Effector CD4-positive, alpha-beta T cell (primary cell): ENCODE measurements at places on chromosomes 3 and 15.

DNA sequence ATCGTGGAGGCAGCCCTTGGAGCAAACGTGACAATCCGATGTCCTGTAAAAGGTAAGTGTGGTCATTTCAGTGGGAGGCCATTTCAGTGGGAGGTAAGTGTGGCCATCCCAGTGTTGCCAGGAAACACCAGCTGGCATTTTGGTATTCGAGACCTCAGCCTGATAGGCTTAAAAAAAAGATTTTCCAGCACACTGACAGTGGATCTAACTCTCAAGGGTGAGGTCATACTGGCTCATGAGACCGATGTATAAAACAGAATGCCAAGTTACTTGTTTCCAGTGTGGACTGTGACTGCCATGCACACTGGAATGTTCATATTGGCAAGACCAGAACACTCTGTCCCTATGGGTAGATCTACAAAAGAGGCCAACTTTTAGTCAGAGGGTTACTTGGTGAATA is 244.4 kb upstream of the GOLGA6L4 start:
- DNase-seq = no peak

DNA sequence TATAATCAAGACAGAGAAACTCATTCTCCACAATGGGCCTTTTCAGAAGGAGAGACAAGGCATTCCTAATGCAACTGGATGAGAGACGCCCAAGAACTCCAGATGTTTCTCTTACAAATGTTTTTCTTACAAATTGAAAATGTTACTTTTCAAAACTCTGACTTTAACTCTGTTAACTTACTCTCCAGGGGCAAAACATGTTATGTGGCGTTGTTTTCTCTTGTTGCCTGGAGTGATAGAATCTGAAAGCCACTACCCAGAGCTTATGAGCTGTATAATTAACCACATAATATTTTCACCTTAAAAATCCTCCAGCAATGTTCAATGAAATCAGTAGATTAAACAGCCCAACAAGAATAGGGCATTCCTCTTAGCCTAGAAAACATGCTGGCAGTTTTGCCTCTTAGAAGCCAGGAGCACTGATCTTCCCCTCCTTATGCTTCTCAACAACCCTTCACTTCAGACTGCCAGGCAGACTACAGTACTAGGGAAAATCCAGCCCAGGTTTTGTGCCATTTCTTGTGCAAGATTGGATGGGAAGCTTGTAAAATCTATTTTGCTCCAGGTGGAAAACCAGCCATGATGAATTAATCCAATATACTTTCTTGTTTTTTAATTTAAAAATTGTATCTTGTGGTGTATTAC is 186.7 kb upstream of the GADL1 start:
- no peak for DNase-seq

DNA sequence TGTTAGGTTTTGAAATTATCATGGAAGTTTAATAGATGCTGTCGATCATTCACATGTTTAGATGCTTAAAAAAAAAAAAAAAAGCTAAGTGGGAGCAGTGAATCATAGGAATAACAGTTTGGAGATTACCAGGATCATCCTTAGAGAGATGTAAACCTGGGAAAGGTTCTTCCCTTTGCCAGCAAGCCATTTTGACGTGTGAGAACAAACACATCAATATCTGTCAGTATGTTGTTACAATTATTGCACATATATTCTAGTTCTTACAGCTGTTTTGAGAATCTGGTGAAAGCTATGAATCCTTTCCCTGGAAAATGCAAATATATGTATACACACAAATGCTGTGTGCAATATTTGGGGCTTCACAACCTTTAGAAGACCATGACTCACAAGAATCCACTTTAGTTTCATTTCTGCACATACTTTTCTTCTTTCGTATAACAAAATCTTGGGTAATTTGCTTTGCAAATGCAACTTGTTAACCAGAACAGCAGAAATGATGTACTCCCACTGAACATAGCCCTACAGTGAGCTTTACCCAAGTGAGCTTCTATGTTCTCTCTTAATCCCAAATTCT is 12.0 kb downstream of the NFKBIZ start:
- DNase-seq = no peak

DNA sequence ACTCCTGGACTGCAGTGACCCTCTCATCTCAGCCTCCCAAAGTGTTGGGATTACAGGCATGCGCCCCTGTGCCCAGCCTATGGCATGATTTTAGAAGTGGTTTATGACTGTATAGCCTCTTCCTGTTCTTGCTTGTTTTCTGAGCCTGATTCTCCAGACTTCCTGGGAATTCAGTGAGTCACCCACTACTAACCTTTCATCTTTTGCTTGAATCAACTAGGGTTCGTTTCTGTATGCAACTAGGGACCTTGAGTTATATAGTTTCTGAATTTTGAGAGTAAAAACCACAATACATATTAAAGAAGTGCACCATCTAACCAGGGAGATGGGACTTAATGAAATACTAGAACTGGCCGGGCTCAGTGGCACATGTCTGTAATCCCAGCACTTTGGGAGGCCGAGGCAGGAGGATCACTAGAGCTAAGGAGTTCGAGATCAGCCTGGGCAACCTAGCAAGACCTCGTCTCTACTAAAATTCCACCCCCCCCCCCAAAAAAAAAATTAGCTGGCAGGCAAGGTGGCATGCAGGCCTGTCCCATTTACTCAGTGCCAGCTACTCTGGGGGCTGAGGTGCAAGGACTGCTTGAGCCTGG is 76.0 kb downstream of the ZNF609 start:
- no peak for DNase-seq

DNA sequence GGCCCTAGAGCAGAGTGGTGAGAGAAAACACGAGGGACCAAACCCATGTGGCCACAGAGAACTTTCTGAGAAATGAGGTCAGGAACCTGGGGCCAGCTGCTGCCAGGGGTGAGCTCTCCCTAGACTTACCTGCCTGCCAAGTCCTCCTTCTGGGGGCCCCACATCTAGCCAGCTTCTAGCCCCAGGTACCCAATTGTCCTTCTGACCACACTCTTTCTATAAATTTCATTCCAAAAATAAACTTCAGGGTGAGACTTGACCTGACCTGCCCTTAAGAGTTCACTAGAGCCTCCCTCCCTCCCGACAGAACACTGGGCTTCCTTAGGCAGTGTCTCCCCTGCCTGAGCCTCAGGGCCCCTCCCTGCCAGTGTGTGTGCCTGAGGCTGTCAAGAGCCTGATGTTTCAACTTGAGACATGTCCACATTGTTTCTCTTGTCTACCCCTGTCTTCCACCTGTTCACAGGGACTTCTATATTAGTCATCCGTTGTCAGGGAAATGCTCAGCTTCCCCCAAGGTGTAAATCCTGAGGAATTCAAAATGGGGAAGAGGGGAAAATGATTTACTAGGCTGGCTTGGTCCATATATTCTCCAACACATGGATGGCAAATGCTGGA is 312.8 kb upstream of the TLE3 start:
- no peak for DNase-seq

DNA sequence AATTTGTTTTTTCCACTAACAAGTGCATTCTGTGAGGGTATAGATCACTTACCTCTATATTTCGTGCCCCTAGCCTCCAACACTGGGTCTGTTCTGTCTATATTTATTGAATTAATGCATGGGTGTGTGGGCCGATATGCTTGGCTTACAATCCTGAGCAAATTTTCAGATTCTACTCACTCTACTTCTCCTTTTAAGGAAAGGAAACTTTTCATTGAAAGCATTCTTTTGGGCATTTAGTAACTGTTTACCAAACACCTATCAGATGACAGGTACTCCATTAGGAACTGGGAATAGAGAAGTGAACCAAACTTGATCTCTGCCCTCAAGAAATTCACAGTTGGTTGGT is 60.5 kb downstream of the TLE3 start:
- no peak for DNase-seq

DNA sequence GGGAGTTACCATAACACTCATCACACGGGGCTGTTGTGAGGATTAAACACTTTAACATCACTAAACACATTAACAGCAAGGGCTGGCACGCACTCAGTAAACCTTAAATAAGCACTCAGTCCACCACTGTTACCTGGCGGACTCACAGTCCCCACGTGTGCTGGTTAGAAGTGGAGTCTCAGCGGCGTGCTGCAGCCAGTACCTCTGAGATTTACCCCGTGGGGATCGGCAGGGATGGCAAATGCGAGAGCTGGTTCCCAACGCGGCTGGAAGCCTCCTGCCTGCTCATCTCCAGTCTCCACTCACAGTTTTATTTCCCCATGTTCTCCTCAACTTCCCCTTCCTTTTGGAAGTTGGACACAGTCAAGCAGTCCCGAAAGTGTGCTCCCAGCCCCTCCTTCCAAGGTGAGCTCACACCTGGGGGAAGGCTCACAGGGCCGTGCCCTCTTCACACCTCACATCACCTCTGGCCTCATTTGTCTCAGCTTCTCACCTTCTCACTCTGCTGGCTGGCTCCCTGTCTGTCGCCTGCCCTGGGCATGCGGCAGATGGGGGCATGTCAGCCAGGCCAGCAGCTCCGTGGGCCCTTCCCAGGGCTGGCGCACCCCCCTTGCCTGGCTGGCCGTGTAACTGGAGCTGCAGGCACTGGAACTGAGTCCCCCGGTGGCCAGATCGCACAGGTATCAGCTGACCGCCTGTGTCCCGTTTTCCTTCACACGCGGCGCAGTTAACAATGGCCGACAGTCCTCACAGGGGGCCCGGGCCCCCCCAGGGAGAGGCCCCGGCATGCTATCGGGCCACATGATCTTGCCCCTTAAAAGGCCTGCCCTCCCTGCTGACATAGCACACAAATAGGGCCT is 87.1 kb downstream of the WNT7A start:
- DNase-seq = no peak

DNA sequence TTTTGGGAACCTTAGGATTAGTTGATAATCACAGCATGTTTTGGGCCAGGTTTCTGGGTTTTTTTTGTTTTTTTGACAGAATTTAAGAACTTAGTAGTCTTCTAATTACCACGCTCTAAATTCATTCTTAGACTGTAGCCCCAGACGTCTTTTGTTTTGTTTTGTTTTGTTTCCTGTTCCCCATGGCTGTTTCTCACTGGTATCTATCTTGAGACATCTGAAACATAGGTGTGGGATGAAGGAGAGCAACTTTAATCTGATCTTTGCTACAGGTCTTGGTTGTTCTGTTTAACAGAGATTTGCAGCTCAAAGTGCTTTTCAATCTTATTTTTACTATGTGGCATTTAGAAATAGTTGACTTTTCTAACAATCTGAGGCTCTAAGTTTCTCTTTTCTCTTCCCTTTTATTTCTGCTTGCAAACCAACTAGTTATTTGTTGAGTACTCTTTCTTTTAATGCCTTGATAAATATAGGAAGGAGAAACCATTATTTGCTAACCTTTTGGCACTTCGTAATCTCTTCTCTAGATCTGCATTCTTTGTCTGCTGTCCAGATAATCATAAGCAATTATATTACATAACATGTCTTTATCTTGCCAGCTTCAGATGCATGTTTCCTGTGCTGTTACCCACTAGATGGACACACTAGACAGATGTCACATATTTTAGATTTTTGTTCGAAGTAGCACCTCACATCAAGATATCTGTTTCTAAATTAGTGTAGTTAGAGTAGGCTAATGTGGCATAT is 40.9 kb downstream of the FBXL2 start:
- no peak for DNase-seq

DNA sequence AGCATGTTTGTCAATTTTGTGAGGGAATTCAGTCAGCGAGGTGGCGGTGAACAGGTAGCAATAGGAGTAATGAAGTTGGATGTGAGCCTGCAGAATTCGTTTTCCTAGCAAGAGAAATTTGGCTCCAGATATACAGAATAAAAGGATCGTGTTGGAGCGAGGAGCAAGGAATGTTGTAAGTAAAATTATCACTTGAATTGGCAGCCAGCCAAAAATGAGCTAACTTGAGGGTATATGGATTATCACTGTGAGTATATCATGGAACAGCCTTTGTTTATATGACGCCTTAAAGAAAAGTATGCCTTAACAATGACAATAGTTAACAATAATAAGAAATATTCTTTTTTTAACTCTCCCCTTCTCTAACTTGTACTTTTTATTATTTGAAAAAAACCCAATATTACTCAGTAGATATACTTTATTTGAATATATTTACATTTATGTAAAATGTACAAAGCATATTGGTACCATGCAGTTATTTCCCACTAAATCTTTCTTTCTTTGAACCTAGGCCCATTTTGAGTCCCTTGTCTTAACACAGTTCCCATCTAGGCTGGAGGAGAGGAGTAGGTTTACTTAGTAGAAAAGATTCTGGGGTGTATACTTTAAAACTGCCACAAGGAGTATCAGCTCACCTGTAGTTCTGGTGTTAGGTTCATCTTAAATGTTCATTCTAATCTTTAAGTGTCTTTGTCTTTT is 29.3 kb downstream of the EPHA6 start:
- DNase-seq = no peak

- no peak for DNase-seq
Measured at GRCh38 chr3:115624901-115625300, 1.6 kb downstream of the GAP43 start.

DNA sequence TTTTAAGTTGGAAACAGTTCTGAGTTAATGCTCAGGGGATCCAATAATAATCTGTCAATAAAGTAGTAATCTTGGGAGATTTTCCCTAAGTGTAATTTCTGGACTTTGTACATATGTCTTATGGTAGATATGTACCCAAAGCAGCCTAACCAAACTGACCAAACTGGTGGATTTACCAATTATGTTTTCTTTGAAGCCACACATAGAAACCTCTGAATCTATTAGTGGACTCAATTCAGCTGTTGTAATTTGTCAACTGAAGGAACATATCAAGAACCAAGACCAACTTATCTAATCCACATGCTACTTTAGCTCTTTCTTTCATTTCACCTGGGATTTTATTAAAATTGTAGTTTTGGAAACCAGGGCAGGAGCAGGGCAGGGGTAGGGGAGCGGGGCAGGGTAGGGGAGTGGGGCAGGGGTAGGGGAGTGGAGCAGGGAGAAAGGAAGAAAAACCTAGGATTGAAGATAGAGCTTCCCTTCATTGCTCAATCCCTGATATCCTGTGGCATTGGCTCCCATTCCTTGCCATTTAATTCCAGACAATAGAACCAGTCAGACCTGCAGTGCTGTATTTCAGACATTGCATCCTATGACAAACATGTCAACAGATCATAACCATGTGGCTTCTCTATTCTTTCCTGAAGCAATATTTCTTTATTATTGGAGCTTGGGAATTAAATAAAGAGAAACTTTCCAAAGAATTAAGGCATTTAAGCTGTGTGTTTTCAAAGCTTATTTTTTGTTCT is 101.8 kb downstream of the NFKBIZ start:
- no peak for DNase-seq

- DNase-seq = no peak
Measured at GRCh38 chr3:3288255-3288654, 108.8 kb upstream of the CRBN start.
